Hematopoietic multipotent progenitor cell (in vitro differentiated cells): ENCODE measurements at places on chromosomes 4 and X.

DNA sequence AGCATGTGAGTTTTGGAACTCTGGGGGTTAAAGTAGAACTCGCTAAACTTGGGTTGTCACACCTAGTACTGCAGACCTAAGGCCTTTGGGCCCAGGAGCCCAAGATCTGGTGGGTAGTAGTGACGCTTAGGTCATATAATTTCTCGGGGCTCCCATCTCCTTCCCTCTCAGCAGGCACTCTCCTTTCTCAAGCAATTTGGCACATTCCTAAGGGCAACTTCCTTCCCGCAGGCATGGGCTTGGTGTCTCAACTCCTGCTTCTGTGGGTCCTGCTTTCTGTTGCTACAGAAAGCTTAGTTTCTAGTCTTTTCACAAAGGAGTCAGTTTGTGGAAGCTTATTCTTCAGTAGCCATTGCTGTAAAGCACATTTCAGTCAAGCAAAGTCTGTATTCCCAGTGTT lies 10.4 kb upstream of the EDA start:
- DNase-seq = no peak

DNA sequence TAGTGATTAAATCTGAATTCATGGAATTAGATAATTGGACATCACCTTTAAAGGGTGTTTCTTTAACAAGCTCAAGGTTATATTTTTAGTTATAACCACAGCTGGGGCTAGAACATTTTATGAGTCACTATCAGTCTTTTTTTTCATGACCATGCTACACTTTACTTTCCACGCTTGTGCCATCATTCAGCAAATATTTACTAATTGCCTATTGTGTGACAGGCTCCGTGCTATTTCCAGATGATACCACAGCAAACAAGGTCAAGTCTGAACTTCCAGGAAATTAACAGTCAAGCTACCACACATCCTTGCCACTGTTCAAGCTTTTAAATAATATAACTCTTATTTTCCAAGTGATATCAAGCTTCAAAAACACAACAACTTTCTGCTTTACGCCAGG lies 16.5 kb downstream of the SPANXN3 start:
- DNase-seq = no peak

- no peak for DNase-seq
Measured at GRCh38 chrX:9252182-9252581, 212.7 kb upstream of the TBL1X start.

DNA sequence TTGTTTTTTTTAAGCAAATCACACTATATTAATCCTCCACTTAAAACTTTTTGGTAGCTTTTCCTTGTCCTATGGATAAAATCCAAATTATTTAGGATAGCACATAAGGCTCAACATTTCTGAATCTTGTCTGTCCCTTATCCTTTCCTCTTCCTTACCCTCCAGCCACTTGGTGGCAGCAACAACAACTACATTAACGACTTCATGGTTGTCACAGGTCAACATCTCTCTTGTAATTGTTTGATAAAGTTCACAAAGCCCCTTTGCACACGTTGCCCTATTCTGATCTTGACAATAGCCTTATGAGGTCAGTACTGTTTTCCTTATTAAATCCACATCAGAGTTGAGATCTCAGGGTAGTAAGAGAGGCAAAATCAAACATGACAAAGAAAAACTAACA lies 269.0 kb upstream of the PABPC4L start:
- DNase-seq = peak; percentile 0

- no peak for DNase-seq
Measured at GRCh38 chr4:129926936-129927335, 831.0 kb downstream of the C4orf33 start.

DNA sequence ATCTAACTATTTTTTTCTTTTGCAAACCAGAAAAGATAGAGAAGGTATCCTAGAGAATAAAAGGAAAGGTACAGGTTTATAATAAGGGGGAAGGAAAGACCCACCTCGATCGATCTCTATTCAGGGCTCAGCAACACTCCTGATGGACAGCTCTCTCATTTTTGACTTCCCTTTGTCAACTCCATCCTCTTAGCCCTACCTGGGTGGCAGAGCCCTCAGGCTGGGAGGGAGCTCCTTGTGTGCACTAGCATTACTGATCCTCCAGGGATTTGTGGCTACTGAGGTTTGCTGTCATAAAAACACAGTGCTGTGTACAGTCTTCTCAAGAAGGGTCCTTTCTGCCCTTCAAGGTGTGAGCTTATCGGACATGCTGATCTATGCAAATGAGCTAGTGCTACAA lies 111.0 kb downstream of the MID1 start:
- no peak for DNase-seq

GRCh38 chr4:99657798-99658197 lies at the start of gene C4orf54:
Gene C4orf54, minus strand, starts transcription at chr4:99657828. Its CDS starts 3,180 bp downstream, at chr4:99654648.
- no peak for DNase-seq

DNA sequence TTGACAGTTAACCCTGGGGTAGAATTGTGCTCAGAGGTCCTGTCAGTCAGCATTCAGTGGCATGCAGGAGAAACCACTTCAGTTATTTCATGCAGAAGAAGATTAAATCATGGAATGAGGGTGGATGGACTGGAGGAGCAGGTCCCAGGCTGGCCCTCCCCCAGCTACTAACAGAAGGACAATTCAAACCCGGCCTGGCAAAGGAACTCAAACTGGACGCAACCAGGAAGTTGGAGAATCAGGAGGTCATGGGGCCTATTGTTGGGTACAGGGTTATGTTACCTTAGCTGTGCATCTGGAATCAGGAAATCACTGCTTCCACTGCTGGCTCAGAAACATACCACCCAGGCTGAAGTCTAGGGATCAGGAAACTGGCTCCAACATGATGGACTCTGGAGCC lies 121.4 kb downstream of the GPAT3 start:
- DNase-seq = no peak

DNA sequence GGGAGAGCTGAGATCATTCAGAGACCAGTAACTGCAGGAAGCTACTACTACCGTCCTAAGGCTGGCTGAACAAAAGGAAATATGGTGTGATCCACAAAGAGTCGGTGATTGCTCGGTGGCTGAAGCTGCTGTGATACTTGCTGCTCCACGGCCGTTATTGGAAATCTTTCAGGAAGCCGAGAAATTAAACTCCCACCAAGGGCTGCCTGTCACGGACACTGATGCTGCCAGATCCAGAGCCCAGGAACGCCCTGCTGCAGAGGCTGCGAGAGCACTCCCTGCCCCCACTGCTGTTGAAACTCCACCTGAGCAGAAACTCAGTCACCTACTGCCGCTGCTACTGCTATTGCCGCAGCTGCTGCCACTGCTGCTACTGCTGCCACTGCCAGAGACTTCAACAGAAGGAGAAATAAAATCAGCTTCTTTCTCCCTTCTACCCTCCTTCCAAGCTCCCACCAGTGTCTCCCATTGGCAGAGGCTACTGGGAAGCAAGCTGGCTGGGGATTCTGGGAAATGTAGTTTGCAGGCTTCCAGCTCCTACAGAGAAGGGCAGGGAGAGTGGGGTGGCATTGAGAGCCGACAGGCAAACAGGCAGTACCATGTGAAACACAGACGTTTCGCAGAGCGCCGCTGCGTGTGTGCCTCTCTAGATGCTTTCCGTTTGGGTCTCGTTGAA lies 126.0 kb upstream of the ENPP6 start:
- peak; percentile 64 for DNase-seq

GRCh38 chr4:165711436-165711835 lies 161.6 kb upstream of the TLL1 start:
- DNase-seq = no peak

- DNase-seq = no peak
Measured at GRCh38 chr4:65508168-65508567, 162.1 kb downstream of the EPHA5 start.
